ENCODE measurements at places on chromosomes 12 and 14.
A peak's percentile ranks its signal among the peaks of the same experiment; 100 is the strongest.

DNA sequence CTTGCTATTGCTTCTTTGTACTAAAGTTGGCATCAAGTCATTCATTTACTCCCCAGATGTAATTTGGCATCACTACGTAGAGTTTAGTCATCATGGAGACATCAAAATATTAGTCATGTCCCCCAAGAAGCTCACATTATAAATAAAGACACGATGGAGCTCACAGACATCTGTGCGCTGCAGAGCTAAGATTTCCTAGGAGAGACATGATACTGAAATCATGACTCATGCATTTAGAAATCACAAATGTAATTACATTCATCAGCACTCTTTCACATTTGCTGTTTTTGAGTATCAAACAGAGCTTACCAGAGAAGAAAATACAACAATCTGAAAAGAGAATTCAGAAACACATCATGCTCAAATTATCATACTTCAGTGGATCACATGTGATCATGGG is 169.8 kb downstream of the LRIG3 start:
- DNase-seq, result peak; percentile 13

- peak; percentile 23 for DNase-seq
Observed at GRCh38 chr14:50688875-50689274, 20.8 kb upstream of the SAV1 start.

DNA sequence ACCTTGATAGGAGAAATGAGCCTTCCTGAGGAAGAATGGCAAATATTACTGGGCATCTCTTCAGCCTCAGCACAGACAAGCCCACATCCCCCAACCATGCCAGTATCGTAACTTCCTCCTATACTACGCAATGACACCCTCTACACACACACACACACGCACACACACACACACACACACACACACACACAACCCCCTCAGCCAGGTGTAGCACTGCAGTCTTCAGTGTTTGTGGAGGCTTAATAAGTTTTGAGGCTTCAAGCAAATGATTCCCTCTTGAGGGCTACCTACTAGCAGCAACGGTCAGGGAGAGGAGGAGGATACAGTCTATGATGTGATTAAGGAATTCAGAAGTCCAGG is 1.6 kb downstream of the DGKA start:
- DNase-seq, result peak; percentile 34

DNA sequence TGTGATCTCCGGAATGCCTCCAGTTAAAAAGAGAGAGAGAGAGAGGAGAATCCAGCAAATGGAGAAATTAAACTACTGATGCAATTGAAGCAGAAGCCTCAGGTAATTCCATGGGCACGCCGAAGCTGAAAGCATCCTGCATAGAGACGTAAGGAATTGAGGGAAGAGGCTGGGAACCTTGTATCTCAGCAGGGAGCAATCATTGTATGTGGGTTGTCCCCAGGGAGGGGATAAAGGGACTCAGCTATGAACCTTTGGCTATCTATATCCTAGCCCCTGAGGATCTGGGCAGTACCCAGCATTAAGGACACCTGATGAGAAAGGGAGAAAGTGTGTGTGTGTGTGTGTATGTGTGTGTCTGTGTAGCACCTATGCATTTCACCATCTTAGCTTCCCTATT is 95.8 kb upstream of the ATXN7L3B start:
- DNase-seq, result no peak

GRCh38 chr12:16020031-16020430 is 108.9 kb downstream of the DERA start:
- no peak for DNase-seq

Measured in NCI-H69 (cell line).